ENCODE measurements at places on chromosomes 3 and 15.
A peak's percentile ranks its signal among the peaks of the same experiment; 100 is the strongest.

DNA sequence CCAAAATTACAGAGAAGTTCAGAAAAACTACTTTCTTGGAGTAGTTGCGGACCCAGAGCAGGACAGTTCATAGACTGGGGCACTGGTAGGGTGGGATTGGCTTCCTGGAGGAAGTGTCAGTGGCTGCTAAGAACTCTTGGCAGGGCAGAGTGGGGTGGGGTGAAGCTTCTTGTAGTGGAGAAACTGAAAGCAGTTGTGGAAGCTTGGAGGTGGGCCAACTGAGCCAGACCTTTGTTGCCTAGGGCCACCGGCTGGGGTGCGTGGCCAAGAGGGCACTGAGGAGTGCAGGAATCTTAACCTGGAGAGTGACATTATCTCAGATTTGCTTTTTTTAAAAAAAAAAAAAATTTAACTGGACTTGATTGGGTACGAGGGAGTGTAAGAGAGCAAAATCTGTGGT, 3.1 kb downstream of the KAT2B start:
- DNase-seq, result no peak

- no peak for DNase-seq
Observed at GRCh38 chr15:65914981-65915925, 46.0 kb downstream of the RAB11A start.

DNA sequence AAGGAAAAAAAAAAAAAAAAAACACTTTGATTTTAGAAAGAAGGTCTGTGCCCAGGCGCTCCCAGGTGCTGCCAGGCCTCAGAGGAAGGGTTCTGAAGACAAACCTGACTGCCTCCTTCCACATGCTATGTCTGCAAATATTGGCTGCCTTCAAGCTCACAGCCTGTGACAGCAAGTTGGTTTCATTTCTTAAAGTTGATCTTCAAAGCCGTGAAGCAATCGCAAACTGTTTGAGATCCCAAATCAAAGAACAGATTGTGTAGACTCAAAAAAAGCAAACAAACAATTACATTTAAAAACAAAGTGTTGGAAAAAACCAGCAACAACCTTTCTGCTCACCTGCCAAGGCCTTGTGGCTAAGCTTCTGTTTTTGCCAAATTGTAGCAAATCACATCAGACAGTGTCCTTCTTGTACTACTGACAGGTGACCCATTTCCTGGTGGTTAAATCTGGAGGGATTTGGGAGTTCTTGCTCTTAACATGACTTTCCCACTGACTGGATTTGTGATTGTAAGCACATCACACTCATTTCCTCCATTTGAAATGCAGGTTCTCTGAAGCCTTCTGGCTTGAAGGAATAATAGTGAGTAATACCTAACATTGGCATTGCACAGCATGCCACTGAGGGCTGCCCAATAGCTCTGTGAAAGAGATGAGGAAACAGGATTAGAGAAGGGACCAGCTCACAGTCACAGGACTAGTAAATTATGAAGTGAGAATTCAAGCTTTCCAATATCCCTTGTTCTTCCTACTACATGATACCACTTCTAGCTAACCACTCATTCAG, 502.4 kb downstream of the LPP start:
- no peak for DNase-seq

DNA sequence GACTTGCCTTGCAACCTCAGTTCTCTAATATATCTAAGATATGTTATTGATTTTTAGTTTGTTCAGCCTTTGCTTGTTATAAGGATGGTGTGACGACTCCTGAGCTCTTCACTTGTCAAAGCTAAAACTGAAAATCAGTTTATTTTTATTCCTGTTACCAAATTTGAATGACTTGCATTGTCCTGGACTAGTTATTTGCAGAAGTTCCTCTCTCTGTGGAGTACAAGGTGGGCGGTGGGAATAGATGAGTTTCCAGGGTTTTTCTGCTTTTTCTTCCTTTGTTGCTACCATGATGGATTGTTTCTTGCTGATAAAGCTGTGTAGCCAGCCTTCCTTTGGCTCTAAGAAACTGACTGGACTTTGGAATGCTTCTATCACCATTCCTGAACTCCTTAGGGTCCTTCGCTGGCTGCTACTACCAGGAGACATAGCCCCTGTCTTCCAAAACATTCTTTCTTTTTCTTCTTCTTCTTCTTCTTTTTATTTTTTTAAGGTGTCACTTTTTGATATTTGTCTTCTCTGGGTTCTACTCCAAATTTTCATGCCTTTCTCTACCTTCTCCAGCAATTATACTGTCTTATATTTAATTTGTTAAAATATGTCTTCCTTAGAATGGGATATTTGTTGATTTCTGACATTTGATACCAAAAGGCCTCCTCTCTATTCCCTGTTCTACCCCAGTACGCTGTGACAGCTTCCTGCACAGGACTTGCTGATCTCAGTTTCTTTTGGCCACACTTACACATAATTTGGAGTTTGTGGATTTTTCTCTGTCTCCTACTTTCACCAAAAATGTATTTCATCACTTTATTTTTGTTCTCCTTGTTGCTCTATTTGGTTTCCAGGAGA, 145.1 kb upstream of the THRB start:
- no peak for DNase-seq

DNA sequence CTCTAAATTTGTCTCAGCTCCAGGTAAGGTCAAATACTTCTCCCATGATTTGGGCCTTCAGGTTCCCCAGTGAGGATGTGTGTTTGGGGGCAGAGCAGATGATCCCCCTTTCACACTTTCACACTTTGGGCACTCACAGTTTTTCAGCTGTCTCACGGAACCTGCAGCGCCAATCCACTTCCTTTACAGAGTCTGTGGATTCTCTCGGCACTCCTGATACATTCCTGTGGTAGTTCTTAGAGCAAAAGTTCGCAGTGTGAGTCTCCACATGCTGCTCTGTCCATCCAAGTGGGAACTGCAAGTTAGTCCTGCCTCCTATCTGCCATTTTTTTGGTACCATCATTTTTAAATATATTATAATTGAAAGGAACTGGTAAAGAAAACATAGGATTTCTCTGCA, 20.2 kb upstream of the CPOX start:
- no peak for DNase-seq

DNA sequence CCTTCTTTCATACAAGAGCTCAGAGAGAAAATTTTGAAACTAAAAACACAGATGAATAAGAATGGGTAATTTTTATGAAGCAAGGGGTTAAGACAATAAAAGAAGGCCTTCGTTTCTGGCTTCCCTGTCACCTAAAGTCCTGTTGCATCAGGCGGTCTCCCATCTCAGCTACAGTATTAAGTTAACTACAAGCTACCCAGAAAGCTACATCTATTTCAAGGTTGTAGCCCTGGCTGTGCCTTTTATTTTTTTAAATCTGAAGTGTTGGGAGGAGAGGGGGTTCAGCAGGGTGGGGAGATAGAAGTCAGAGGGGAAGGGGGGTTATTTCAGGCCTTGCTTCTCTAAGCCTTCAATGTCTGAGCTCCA, 183.3 kb downstream of the TPRG1 start:
- DNase-seq, result no peak

GRCh38 chr15:74857082-74857655, 14.2 kb upstream of the ULK3 start:
- DNase-seq, result no peak

- DNase-seq, result no peak
Observed at GRCh38 chr3:124277144-124277890, 285.4 kb upstream of the ROPN1 start.

GRCh38 chr3:177516158-177517011, 319.1 kb upstream of the TBL1XR1 start:
- no peak for DNase-seq

GRCh38 chr3:138692152-138692551, 83.6 kb downstream of the FAIM start:
- no peak for DNase-seq

DNA sequence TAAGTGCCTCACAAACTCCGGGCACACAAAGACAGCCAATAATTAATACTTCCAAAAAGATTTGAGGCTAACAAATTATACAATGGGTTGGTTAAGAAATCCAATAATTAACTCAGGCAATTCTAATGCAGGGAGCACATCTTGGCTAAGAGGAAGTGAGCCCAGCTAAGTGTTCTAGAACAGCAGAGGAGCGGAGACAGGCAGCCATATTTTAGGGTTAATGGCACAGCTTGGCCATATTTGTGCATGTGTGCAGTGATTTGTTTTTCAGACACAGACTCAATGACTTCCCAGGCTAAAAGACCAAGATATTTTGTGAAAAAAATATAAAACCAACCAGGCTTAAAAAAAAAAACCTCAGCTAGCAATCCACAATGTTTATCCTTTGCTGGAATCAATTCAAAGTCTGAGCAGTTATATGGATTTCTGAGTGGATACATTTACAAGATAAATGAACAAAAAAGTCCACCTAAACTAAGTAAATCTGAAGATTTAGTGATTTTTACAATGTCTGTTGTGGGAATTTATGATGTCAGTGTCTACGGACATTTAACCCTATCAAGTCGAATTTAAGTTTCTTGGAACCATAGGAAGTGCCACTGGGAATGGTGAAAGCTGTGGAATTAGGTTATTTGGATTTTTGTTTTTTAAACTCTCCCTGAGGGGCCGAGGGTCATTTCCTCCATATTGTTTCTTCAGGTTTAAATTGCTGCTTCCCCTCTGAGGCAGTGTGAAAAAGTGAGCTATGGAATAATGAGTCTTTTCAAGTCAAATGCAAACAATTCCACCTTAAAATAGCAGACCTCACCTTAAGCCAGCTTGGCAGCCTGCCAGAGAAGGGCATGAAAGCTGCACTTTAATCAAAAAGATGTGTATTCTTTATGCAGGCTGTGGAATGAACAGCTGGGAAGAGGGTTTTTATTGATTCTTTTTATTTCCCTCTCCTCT, 413.7 kb upstream of the TBL1XR1 start:
- DNase-seq, result no peak

- DNase-seq, result no peak
Observed at GRCh38 chr3:52923963-52924362, 26.6 kb upstream of the STIMATE start.

DNA sequence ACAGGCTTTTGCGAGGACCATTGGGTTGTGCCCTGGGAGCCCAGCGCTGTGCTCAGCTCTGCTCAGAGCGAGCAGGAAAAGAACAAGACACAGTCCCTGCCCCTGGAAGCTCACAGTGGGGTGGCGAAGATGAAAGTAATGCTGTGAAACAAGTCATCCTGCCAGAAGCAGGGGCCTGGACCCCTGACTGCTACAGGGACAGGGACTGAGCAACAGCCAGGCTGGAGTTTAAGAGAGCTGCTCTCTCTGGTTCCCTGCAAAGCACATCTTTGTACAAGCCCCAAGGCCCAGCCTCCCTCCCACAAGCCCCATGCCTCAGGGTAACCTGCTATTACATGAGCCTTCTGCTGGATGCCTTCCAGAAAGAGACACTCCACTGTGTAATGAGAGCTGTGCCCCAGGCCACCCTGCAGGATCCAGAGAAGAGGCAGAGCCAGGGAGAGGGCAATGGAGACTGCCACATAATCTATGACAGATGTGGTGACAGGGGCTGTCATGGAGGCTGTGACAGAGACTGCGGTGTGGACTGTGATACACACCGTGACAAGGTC, 7.1 kb upstream of the HCN4 start:
- DNase-seq, result no peak

DNA sequence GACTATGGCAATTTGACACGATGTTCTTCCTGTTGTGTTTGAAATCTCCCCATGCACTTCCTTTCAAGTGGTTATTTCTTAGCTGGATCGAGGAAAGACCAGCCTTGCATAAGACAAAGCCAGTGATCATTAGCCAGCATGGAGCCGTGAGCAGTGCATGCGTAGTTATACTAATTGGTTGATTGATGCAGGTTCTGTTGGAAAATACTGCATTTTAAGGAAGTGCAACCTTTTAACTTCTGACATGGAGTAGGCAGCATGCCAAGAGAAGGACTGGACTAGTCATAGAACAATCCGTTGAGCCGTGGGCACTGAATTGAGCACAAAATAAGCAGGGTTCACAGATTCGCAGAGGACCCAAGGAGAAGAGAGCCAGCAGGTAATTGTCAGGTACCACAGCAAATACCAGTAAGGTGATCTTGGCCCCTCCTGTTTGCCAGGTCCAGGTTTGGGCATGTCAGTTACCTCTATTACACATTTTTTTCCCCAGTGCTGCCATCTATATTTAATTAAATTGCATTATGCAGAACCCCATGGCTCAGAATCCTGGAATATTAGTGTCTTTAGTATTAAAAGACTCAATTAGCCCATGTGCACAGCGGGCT, 29.0 kb upstream of the BCL6 start:
- DNase-seq, result no peak

GRCh38 chr15:52678468-52679231, 538 bp downstream of the ATOSA start:
- DNase-seq, result peak; percentile 52

GRCh38 chr3:66297900-66298299, 77.1 kb downstream of the SLC25A26 start:
- no peak for DNase-seq

DNA sequence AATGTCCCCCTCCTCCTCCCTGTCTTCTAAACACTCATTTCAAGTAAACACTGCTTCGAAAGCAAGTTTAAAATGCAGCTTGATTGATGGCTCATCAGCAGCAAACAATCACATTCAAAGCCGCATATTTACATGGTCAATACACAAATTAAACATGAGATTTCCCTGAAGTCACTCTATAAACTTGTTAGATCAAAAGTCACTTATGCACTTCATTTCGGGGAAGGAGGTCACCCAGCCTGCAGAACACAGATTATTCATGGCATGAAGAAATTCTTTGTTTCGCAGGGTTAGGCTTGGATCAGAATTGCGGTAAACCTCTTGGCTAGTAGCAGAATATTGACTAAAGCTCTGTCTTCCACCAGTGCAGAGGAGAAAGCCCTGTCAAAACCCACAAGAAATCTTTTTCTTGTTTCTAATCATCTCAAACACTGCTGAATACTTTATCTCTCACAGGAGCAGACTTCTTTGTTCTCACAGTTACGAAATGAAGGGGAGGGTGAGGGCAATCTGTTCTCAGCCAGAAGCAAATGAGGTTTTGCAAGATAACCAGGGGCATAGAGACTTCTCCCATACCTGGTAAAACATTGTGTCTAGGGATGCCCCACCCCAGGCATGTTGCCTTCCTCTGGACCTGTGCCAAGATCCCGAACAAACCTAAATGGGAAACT, 133.3 kb upstream of the CHL1 start:
- no peak for DNase-seq

- no peak for DNase-seq
Observed at GRCh38 chr3:180707896-180708295, 28.6 kb upstream of the CCDC39 start.

DNA sequence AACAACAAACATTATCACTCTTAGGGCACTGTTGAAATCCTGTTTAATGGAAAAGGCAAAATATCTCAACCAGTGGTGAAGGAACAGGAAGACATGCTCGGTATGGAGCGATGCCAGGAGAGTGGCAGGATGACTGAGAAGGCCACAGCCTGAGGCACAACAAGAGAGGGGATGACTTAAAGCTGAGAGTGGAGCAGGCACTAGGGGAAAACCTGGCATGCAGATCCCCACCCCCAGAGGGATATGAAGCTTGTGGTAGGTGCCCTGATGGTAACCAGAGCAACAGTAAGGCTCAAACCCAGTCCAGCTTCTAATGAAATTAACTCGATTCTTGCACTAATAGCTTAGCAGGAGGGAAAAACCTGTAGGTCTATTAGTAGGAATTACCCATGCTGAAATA, 40.4 kb downstream of the LYSMD4 start:
- DNase-seq, result no peak

GRCh38 chr3:94028093-94028837, at the start of gene STX19:
STX19 (minus strand) TSS chr3:94028597; CDS start chr3:94015269, 13,328 bp downstream.
- no peak for DNase-seq

GRCh38 chr15:88834211-88834812, 31.1 kb downstream of the ACAN start:
- no peak for DNase-seq

- peak; percentile 25 for DNase-seq
Observed at GRCh38 chr3:194395778-194396538, 3.1 kb downstream of the GP5 start.

GRCh38 chr15:85993116-85993515, 86.6 kb upstream of the AGBL1 start:
- no peak for DNase-seq

All from activated T-helper 9 cell treated with anti-CD3 and anti-CD28 coated beads, Interleukin-2, amount 50 U/mL, for 16 hours (primary cell).